ENCODE measurements at places on chromosomes 6 and 20.

- DNase-seq: no peak
These were observed 106.4 kb downstream of the COL9A1 start for GRCh38 chr6:70196531-70196930.

- no peak for DNase-seq
These were observed 66.3 kb downstream of the NOL4L start for GRCh38 chr20:32518593-32519380.

DNA sequence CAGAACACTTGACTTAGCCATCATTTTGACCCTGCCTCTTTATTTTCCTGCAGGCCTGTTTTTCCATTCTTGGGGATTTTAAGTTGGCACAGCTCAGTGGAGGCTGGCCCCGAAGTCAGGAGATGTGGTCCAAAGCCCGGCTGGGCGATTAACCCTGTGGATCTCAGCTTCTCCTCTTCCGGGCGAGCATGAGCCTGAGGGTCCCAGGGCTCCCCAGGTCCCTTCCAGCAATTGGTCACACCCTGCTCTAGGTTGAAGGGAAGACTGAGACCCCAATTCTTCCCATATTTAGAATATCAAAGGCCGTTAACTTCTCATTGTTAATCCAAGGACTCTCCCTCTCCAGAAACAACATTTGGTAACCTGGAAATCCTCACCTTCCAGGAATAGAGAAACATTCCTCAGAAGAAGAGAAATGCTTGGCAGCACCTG, 2.3 kb downstream of the THBS2 start:
- DNase-seq: no peak

- no peak for DNase-seq
These were observed 55.7 kb downstream of the MAFB start for GRCh38 chr20:40633123-40633850.

GRCh38 chr20:60137657-60138245, 179.5 kb downstream of the CDH26 start:
- no peak for DNase-seq

Data from activated naive CD4-positive, alpha-beta T cell treated with anti-CD3 and anti-CD28 coated beads, Interleukin-2, amount 50 U/mL, for 16 hours (primary cell).